ENCODE measurements at places on chromosomes 5 and 9.

- no peak for DNase-seq
Observed at GRCh38 chr5:99239826-99240360, 311.1 kb upstream of the CHD1 start.

DNA sequence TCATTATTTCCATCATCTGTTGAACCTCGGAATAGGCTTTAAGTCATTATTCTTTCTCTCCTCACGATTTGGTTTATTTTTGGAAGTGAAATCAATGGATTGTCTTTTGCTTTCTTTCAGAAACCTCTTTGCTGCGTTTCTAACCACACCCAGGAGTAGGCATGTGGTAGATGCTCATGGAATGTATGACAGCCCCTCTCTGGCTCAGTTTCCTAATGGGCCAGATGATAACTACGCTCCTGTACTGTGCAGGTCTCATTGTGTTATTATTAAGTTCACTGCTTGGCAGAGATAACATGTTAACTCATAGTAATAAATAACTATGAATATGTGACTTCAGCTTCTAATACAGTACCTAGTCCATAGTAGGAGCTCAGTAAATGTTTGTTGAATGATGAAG, 175.5 kb upstream of the KLF4 start:
- peak; percentile 36 for DNase-seq

GRCh38 chr9:114205171-114206015, 50.1 kb downstream of the COL27A1 start:
- DNase-seq, result no peak

GRCh38 chr5:125704888-125705287, 718.3 kb upstream of the GRAMD2B start:
- no peak for DNase-seq
